ENCODE measurements at places on chromosomes 3 and 15.

GRCh38 chr15:64634576-64635498 is 140.6 kb downstream of the RBPMS2 start:
- peak overlapping the region; percentile 56 for H3K27ac ChIP-seq
- no peaks in the 10 kb centered on the region for H3K4me1 ChIP-seq
- H3K27me3 ChIP-seq: no peaks in the 10 kb centered on the region
- no peaks in the 10 kb centered on the region for H3K36me3 ChIP-seq
- DNase-seq: no peak

GRCh38 chr15:49418811-49419210 is 4.2 kb upstream of the FGF7 start:
- no peak overlapping the region for H3K4me3 ChIP-seq
- H3K36me3 ChIP-seq: no peaks in the 10 kb centered on the region
- no peak overlapping the region for H3K27ac ChIP-seq

DNA sequence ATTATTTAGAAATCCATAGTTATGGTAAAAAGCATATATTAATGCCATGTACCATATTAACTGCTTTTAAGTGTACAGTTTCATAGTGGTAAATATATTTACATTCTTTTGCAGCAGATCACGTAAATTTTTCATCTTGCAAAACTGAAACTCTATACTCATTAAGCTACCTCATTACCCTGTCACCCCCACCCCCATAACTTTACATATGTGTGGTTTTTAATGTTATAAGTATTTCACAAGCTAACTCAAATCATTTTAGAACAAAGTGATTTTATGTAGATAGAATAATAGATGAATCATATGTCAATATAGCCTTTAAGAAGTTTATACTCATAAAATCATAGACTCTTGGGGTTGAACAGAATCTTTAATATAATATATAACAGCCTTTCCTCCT is 7.1 kb upstream of the TP63 start:
- H3K4me3 ChIP-seq: no peak overlapping the region
- no peaks in the 10 kb centered on the region for H3K4me1 ChIP-seq
- H3K27me3 ChIP-seq: no peaks in the 10 kb centered on the region

DNA sequence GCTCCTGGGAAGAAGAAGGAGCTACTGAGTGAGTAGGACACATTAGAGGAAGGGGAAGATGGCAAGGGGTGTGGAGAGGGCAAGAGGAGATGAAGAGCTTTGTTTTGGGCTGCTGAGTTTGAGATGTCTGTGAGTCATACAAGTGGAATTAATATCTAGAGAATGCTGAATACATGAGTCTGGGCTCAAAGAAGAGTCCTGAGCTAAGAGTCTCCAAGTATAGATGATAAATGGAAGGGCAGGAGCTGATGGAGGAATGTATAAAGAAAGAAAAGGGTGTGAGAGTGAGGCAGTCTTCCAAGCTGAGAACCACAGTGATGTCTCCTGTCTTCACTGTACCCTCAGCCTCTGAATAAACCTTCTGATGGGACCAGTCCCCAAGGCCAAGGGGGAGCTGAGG is 205.5 kb upstream of the MRPL3 start:
- no peaks in the 10 kb centered on the region for H3K4me1 ChIP-seq
- no peaks in the 10 kb centered on the region for H3K27me3 ChIP-seq
- H3K27ac ChIP-seq: no peak overlapping the region

DNA sequence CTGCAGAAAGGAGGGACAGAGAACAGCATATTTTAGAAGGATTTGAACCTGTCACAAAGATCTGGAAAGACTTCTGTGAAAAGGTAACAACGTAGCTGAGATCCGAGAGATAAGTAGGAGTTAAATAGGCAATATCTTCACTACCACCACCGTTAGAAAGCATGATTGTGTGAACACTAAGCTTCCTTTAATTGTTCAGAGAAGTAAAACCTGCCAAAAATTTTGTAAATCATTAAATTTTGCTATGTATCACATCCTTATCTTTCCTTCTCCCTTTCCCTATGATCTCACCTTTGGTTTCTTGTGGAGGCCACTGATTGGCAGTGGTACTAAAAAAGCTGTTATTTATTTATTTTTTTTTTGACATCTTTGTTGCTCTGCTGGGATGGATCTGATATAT is 346.9 kb downstream of the NLGN1 start:
- DNase-seq: no peak
- no peaks in the 10 kb centered on the region for H3K4me1 ChIP-seq
- H3K36me3 ChIP-seq: no peaks in the 10 kb centered on the region
- no peaks in the 10 kb centered on the region for H3K27me3 ChIP-seq
- H3K4me3 ChIP-seq: no peak overlapping the region

GRCh38 chr15:85377269-85377668 is 3.1 kb upstream of the AKAP13 start:
- DNase-seq: no peak
- no peaks in the 10 kb centered on the region for H3K36me3 ChIP-seq
- no peak overlapping the region for H3K4me3 ChIP-seq
- H3K27me3 ChIP-seq: no peaks in the 10 kb centered on the region

GRCh38 chr3:129398803-129399144 is 29.7 kb downstream of the EFCAB12 start:
- H3K4me1 ChIP-seq: no peaks in the 10 kb centered on the region
- H3K27ac ChIP-seq: peak overlapping the region; percentile 85

DNA sequence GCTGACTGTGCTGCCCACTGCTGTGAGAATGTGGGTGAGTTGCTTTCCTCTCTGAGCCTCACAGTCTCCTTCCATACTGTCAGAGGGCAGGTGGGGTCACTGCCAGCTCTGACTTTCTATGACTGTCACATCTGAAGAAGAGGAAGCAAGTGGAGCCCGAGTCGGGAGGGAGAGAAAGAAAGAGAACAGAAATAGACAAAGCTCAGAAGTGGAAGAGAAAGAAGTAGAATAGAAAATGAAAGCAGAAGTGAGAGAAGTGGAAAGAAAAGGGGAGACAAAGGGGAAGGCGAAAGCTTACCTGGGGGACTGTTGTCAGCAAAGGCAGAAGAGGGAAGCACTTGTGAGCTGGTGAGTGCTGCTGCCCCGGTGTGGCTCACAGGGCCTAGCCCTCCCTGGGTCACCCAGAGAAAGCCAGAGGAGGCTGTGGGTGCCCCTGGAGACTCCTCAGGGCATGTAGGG is 57.9 kb downstream of the EPHB1 start:
- no peak overlapping the region for H3K27ac ChIP-seq
- H3K4me3 ChIP-seq: no peak overlapping the region
- H3K36me3 ChIP-seq: no peaks in the 10 kb centered on the region
- no peaks in the 10 kb centered on the region for H3K27me3 ChIP-seq
- no peaks in the 10 kb centered on the region for H3K4me1 ChIP-seq

DNA sequence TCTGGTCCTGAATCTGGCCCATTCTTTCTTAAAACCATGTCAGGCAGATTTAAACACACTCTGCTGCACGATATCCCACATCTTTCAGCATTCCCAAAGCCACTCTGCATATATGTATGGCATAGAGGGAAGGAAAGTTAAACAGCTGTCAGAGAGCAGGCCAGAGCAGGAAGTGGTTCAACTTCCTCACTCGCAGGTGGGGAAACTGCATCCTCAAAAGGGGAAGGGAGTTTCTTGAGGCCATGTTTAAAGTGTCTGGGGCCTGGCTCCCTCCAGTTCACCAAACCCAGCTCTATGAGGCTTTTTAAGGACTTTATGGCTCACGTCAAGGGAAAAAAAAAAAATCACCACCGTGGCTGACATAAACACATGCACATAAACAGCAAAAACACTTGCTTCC is 123.1 kb downstream of the OPA1 start:
- no peaks in the 10 kb centered on the region for H3K27me3 ChIP-seq
- DNase-seq: no peak
- H3K36me3 ChIP-seq: no peaks in the 10 kb centered on the region
- H3K4me1 ChIP-seq: no peaks in the 10 kb centered on the region
- no peak overlapping the region for H3K4me3 ChIP-seq

DNA sequence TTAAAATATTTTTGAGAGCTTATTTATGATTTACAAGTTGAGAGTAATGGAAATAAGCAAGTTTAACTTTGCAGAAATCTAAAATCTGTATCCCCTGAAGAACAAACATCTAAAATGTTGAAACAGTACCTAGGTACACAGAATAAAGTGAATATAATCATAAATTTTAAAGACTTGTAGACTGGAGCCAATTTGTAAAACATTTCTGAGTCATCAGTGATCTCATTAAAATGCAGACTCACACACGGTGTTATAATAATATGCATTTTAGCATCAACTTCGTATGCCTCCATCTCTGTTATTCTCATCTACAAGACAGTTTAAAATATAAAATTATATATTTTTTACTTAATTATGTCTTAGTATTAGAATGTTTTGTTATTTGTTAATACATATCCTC is 399.5 kb upstream of the GOLIM4 start:
- no peaks in the 10 kb centered on the region for H3K36me3 ChIP-seq
- H3K27ac ChIP-seq: no peak overlapping the region
- H3K4me1 ChIP-seq: no peaks in the 10 kb centered on the region

- H3K27me3 ChIP-seq: no peaks in the 10 kb centered on the region
- no peak for DNase-seq
- H3K4me3 ChIP-seq: no peak overlapping the region
- no peaks in the 10 kb centered on the region for H3K4me1 ChIP-seq
Observed at GRCh38 chr3:31203960-31204795, 309.7 kb upstream of the GADL1 start.

DNA sequence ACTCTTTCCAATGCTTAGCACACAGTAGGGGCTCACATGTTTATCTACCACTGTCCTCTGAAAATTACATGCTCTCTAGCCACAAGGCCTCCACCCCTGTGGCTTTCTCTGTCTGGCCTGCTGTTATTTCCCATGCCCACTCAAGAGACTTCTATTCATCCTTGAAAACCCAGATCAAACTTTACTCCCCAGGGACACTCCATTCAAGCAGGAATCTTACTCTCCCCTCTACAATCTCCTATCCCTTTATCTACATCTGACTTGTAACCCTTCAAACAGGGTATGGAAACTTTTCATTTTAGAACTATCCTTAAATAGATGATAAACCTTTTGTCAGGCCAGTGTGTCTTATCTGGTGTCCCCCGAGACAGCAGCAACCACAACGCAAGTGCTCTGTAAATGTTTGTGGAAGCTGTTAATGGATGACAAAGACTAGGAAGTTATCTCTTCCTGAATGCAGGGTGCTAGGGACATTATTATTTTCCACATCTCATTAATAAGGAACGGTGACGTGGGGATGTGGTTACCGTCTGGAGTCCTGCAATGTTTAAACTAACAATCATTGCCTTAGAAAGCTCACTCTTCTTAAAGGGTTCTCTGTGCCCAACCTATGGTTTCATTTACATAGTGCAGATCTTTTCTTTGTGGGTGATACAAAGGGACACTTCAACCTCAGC is 322.3 kb downstream of the ARRDC4 start:
- DNase-seq: no peak
- H3K4me1 ChIP-seq: no peaks in the 10 kb centered on the region
- H3K27ac ChIP-seq: no peak overlapping the region
- no peaks in the 10 kb centered on the region for H3K36me3 ChIP-seq

DNA sequence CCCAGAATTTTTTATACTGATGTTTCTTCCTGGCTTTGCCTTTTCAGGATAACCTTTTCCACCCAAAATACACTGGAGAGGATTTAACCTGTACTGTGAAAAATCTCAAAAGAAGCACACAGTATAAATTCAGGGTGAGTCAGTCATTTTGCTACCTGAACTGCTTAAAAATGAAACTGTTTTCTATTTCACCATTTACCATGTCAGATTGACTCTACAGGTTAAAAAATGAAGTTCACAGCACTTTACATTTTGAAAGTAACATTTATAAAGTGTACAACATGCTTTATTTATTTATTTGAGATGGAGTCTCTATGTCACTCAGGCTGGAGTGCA is 115.2 kb downstream of the GHSR start:
- no peak overlapping the region for H3K27ac ChIP-seq
- no peak for DNase-seq
- H3K27me3 ChIP-seq: no peaks in the 10 kb centered on the region
- no peak overlapping the region for H3K4me3 ChIP-seq

- no peaks in the 10 kb centered on the region for H3K4me1 ChIP-seq
- H3K27ac ChIP-seq: peak overlapping the region; percentile 80
- no peaks in the 10 kb centered on the region for H3K36me3 ChIP-seq
- DNase-seq: peak; percentile 54
- H3K4me3 ChIP-seq: peak overlapping the region; percentile 77
Observed at GRCh38 chr3:4492208-4493013, 737 bp upstream of the ITPR1 start.

GRCh38 chr3:154889227-154889634 is 190.9 kb upstream of the MME start:
- no peak overlapping the region for H3K27ac ChIP-seq
- no peaks in the 10 kb centered on the region for H3K4me1 ChIP-seq
- H3K27me3 ChIP-seq: no peaks in the 10 kb centered on the region
- no peak for DNase-seq

DNA sequence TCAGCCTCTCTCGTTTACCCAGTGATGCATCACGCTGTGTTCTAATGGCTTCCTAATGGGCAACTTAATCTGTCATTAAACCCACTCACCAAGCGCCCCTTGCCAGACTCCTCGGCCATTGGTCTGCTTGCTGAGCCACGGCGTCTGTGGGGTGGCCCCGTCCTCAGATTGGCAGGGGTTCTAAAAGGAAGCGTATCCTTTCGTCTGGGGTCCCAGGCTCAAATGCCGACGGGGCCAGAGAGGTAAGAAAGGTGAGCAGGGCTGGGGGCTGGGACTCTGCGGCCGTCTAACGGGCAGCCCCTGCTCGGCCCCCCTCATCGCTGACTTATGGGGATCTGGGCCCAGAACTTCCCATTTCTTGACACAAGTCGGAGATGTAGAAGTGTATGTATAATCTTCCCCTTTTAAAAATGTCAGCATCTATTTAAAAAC is 315.1 kb upstream of the PROK2 start:
- H3K4me1 ChIP-seq: peaks cover 15% of the 10 kb centered on the region
- no peaks in the 10 kb centered on the region for H3K36me3 ChIP-seq
- H3K27me3 ChIP-seq: no peaks in the 10 kb centered on the region
- no peak for DNase-seq

GRCh38 chr3:126713199-126713598 is 9.2 kb downstream of the CHCHD6 start:
- H3K4me3 ChIP-seq: no peak overlapping the region
- H3K36me3 ChIP-seq: no peaks in the 10 kb centered on the region
- no peaks in the 10 kb centered on the region for H3K4me1 ChIP-seq
- DNase-seq: no peak
- H3K27ac ChIP-seq: no peak overlapping the region

DNA sequence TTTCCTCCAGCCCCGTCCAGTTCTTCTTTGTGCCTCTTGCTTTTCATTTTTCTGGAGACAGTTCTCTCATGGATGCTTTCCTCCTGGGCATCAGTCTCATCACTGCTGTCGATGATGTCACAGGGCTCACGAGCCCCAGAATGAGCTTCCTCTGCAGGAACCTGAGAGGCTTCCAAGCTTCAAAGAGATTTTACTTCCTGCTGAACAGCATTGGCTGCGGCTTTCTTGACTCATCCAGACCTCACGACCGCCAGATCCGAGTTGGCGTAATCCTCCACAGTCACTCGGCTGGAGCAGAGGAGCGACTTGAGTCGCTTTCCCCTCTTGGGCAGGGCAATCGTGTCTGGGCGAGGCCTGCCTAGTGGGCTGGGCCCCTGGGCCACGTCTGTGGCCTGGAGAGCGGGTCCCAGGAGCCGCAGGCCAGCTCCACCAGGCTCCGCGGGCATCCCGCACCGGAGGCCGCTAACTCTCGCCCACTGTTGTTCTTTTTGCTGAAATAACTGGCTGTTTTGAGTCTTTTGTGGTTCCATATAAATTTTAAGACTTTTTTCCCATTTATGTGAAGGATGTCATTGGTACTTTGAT is 20.8 kb upstream of the FAN1 start:
- H3K4me3 ChIP-seq: no peak overlapping the region
- H3K27ac ChIP-seq: no peak overlapping the region
- no peaks in the 10 kb centered on the region for H3K36me3 ChIP-seq
- no peak for DNase-seq

Data from Peyer's patch (tissue), 4 donors.